D721Med (cell line): ENCODE measurements at places on chromosomes 6 and 20.

DNA sequence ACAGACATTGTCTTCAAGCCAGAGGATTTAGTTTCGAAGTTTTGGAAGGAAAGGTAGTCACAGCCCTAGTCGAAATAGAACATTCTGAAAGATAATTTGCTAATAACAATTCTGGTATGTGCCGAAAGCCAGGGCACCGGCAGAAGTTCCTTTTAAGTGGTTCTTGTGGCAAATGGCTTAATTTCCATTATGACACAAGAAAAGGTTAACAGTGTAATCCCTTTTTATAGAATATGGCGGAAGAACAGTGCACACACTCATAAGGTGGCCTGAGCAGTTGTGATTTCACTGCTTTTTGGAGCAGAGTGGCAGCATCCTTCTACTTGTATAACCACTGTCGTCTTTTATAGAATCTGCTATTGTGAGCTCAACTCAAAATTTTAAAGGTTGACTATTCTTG lies 152.4 kb downstream of the SASH1 start:
- no peak for DNase-seq

GRCh38 chr6:117463762-117464665 lies 18.5 kb upstream of the DCBLD1 start:
- no peak for DNase-seq

DNA sequence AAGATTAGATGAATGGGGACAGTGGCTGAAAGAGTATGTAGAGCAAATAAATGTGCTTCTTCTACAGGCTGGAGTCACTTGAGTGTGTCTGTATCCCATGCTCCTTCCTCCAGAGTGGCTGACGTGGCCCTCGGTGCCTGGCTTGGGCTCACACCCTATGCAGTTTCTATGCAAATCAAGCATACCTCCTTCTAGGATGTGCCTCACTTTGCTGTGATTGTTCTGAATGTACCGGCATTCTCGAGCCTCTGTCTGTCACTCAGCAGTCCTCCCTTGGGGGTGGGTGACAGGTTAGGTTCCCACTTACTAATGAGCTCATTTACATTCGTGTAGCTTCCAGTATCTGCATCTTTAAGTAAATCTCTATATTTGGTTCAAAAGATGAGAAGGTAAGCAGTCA lies 55.1 kb upstream of the HDDC2 start:
- DNase-seq = no peak

DNA sequence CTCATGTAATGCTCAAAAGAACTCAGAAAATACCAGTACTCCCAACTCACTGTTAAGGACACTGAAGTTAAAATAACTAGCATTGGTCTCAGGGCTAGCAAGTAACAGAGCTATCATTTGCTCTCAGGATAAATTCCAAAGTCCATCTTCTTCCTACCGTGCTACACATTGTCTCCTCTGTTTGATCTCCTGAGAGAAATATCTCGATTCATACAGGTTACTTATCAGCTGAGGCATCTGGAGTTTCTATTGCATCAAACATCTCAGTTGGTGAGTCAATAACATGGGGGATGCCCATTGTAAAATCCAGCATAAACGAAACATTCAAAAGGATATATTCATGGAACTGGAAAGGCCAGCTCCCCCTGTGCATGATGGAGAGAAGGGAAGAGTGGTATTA lies 147.4 kb downstream of the BACH2 start:
- no peak for DNase-seq

DNA sequence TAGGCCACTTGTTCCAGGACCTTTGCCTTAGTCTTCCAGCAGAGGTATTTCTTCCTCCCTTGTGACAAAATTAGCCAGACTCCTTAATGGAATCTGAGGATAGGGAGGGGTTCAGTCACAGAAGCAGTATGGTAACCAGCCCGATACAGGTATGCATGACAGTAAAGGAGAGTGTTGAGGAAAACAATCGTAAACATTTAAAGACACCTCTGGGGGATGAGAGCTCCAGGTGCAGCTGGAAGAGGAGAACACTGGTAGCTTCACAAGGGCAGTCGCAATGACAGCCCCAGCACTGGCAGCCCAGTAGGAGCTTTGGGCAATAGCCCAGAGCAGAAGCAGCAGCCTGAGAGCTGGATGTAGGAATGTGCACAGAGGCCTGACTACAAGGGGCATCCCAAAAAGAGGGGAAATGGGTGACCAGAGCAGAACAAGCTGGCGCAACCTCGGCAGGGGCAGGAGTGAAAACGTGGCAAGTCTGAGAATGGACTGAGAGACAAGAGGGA lies 344.9 kb upstream of the JAG1 start:
- DNase-seq = no peak

GRCh38 chr6:2429032-2429431 lies 183.6 kb upstream of the GMDS start:
- DNase-seq = no peak

DNA sequence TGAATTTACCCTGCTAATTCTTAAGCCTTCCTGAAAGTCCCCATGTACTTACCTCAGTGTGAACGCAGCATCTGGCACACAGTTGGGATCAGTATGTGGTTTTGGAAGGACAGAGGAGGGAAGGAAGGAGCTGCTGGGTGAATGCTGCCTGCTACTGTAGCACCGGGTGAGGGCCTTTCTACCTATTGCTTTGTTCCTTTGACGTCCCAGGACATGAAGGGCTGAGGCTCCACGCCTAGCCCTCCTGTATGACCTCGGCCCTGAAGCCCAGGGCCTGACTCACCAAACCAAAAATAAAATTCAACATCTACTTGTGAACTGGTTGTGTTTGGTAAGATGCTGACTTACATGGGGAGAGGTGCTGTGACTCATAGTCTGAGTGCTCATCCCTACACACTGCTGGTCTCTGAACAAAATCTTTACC lies 51.1 kb downstream of the ARID1B start:
- peak; percentile 40 for DNase-seq

- DNase-seq = no peak
Observed at GRCh38 chr6:5855787-5856470, 150.8 kb downstream of the NRN1 start.

DNA sequence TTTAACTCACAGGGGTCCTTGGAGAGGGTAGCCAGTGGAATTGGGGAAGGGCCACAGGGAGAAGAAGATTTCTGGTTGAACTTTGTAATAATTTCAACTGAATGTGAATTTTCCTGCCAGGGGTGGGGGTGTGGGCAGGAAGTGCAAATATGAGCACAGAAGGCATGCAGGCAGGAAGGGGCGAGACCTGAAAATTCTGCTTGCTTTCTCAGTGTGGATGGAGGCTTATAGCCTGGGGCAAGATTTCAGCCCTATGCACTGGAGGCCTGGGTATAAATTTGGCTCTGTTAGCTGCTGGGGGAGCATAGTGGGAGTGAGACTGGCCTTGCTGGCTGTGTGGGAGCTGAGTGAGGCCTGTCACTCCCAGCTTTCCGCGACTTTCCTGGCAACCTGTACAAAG lies 54.4 kb downstream of the PERP start:
- no peak for DNase-seq

DNA sequence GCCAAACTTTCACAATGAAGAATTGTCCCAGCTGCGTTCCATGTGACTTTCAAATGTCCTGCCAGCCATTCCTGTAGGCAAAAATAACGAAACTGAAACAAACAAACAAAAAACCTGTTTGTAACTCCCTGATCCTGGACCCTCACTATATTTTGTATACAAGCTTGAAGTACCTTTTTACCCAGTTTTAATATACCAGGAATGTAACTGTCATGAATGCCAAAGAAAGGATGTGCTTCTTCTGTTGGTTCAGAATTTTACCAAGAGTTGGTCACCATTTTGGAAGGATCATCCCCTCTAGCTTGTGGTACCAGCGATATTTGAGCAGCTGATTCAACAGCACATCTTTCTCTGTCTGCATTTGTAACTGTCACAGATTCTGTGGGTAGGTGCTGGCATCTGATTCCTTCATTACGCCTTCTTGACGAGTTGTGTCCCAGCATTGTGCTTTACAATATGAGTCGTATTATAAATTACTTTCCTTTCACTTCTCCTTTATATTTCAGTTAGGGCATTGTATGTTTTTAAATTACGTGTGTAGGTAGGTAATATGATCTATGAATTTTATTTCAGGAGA lies 93.9 kb downstream of the DLGAP4 start:
- no peak for DNase-seq

GRCh38 chr6:132763269-132763668 lies 5.6 kb upstream of the VNN2 start:
- no peak for DNase-seq

DNA sequence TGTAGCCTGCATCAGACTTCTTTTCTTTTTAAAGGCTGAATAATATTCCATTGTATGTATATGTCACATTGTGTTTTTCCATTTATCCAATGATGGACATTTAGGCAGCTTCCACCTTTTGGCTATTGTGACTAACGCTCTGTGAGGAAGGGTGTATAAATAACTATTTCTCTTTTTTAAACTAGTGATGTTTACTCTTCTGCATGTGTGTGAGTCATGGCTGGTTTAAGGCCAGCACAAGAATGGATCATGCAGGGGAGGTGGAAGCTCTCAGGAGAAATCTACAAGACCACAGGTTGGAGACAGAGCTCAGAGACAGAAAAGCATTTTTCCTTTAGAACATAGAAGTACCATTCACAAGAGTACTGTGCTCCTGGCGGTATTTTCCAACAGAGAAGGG lies 307.2 kb downstream of the SOX4 start:
- DNase-seq = no peak

- no peak for DNase-seq
Observed at GRCh38 chr6:112827793-112828192, 480.7 kb downstream of the RFPL4B start.

GRCh38 chr20:3911956-3912355 lies 22.8 kb downstream of the PANK2 start:
- DNase-seq = no peak

DNA sequence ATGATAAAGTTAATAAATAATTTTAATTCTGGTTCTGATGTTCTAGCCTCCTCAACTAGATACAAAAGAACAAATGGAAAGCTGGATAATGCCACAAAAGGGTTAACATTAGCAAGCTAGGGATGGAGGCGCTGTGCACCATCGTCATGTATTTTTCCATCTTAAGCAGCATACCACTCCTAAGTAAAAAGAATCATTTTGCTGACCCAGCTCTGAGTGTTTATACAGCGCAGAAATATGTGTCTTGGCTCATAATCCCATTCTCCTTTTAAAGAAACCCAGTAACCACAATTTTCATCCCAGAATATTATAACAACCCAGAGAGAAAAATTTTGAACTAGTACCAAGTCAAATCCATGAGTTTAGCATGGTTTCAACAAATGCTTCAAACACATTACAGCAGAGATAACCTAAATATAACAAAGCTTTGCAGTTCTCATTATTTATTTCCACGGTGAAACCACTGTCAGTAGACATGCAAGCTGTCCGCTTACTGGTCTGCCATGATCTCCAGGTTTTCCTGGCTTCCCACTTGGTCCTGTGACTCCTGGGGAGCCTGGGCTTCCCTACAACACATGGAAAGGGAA lies 111.1 kb downstream of the COL12A1 start:
- no peak for DNase-seq

- DNase-seq = no peak
Observed at GRCh38 chr20:58891086-58891717, 38.7 kb downstream of the GNAS start.

- DNase-seq = peak; percentile 47
Observed at GRCh38 chr6:149717588-149718458, at the start of gene LATS1. TSS of gene LATS1 (minus strand) at chr6:149718101. CDS start at chr6:149702126, 15,975 bp downstream.

DNA sequence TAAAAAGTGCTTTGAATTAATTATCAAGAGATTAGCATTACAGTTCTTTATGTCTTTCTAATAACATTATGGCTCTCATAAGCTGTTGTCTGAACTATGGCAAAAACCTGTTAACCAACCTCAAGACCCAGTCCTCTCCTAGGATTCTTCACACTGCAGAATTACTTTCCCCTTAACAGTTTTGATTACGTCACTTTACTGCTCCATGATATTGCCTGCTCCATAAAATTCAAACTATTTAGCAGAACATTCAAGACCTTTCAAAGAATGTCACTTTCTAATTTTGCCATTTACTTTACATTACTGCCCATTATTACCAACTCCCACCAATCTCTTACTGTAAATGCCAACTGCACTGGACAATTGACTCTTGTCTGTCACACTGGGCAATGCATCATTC lies 843.5 kb downstream of the PHF3 start:
- no peak for DNase-seq

DNA sequence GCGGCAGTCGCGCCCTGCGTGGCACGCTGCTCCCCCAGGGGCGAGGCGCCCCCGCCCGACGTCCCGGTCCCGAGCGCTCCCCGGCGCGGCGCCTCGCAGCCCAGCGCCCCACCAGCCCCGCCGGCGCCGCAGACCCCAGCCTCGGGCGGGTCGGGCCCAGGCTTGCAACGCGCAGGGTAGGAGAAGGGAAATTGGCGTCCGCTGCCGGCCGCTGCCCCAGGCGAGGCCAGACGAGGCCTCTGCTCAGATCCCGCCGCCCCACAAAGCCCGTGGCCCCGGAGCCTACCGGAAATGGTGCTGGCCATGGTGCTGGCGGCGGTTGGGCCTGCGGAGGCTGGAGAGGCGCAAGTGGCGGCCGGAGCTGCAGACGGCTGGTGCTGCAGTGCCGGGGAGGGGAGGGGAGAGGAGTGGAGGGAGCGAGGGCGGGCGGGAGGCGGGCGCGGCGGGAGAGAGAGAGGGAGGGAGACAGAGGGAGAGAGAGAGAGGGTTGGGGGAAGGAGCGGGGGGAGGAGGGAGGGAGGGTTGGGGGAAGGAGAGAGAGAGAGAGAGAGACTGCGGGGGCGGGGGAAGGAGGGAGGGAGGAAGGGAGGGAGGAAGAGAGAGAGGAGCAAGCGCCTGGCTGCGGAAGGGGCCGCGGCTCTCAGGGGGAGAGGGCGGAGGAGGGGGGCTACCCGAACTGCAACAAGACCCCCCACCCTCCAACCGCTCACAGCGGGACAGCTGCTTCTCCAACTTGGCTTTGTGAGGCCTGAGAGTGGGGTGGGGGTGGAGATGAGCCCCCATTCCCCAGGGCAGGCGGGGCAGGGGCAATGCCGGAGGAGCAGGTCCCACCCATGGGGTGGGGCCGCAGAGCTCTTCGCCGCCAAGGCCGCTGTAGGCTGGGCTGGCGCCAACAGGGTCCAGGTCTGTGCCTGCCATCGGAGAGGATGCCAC lies at the start of gene STMN3:
STMN3 (minus strand) TSS at position 384 of the 933 bp plus-strand sequence; CDS start at position 305, 79 bp downstream.
- peak; percentile 75 for DNase-seq
